ENCODE measurements at places on chromosomes 5 and 9. TPM values are rescaled to one million over a fixed set of nuclear protein-coding genes. Genes with fewer than 3 reads are reported as not detected.
A peak's percentile ranks its signal among the peaks of the same experiment; 100 is the strongest.

The NUTM2G gene
- total RNA-seq, result not detected

The UHRF2 gene
- 55.3 TPM for total RNA-seq

DNA sequence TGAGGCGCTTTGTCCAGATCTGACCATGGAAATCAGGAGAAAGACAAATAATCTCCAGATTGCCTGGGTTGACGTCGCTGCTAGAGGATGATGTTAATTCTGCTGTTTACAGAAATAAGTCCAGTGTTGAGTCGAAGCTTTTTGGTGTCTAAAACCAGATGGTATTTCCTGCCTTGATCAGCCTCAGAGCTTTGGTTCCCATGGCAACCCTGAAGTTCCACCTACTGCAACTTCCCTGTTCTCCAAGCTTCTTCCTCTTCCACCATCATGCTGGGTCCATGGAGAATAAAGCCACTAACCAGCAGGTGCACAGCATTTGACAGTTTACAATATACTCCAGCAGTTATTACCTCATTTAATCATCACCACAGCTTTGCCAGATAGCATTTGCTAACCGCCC lies 18.0 kb upstream of the GABBR2 start:
- DNase-seq, result peak; percentile 90

GRCh38 chr9:132087438-132088030 lies 7.9 kb upstream of the MED27 start:
- DNase-seq, result no peak

DNA sequence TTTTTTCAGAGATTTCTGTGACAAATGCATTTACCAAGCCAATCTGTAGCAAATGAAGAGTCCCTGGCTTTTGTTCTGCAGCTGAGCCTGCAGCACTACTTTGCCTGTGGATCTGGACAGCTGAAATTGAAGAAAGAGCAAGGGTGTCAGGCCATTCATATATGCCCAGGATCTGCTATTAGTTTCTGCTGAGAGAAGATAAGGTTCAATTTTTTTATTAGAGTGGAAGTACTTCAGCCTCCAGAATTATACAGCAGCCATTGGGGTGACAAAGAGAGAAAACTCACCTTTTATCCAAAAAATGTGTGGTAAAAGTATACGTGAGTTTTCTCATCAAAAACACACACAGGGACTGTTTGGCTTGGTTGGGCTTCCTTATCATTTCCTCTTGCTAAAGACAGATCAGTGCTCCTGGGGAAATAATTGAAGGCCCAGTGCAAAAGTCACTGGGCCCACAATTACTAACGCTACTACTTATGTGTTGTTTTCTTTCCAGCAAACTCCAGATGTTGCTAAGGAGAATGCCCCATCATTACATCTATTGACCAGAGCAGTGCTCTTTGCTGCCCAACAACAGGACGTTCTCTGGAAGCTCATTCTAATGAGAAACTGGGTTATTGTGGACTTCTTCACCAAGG lies 138.6 kb downstream of the CEMIP2 start:
- no peak for DNase-seq

GRCh38 chr9:124698265-124698664 lies 72.8 kb downstream of the NR6A1 start:
- DNase-seq, result peak; percentile 75

GRCh38 chr9:135023786-135024405 lies 63.6 kb upstream of the OLFM1 start:
- DNase-seq, result no peak

DNA sequence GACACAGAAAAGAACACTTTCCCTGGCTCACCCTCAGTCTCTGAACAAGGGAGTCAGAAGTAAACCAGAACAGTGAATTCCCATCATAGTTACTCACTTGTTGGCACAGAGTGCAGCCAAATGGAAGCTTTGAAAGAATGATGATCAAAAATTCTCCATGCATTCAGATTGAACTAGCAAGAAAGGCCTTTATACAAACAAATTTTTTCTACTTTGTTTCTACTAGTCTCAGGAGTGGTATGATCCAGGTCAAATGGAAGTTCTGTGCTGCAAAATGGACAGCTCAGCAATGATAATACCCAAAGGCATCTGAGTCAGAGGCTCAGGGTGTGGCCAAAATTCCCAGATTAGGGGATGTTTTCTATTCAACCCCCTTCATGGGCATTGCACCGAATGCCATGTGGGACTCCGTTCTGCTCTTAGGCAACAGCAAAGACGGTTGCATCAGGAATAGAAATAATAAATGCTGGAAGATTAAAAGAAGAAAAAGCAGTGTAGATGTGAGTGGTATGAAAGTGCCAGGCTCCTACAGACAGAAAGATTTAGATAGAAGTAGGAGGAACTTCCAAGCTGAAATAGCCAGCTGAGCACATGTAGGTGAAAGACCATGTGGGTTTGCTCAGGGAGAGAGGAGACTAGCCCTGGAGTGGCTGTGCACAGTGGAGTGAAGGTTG lies 24.0 kb upstream of the ASPN start:
- peak; percentile 95 for DNase-seq

The HAPLN1 gene
- total RNA-seq, result 0.56 TPM

DNA sequence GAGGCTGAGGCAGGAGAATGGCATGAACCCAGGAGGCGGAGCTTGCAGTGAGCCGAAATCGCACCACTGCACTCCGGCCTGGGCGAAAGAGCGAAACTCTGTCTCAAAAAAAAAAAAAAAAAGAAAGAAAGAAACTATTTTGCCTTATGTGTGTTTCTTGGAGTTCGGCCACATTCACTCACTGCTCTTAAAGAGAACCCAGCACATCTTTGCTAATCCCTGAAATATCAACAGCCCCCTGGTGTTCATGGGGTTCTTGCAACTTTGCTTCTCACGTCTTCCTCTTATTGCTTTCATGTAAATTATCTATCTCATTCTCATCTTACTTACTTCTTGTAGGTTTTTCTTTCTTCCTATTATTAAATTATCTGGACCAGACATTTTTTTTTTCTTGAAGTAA lies 126.3 kb upstream of the ASTN2 start:
- DNase-seq, result no peak

- DNase-seq, result peak; percentile 98
These were observed 164.2 kb downstream of the AUH start for GRCh38 chr9:91197232-91198181.

The EGFLAM gene
- 1.1 TPM for total RNA-seq

GRCh38 chr5:141805874-141806595 lies 72.2 kb downstream of the PCDH1 start:
- no peak for DNase-seq

The GBGT1 gene
- 1.8 TPM for total RNA-seq

The GRPEL2 gene
- total RNA-seq, result 30.3 TPM

DNA sequence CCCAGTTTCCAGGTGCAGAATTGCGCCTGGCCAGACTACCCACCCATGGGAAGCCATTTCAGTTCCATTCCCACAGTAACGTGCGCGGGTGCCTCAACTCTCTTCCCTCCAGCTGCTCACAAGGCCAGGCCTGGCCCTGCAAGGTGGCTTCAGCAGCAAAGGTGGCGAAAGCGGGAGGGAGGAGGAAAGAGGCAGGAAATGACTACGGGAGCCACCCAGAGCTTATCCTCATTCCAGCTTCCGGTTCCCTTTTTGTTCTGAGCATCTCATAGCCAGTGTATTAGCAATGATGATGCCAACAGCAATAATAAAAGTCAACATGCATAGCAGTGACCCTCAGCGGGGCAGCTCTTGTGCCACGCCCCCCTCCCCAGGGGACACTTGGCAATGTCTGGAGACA lies 101.5 kb upstream of the BOD1 start:
- DNase-seq, result no peak

The ANKRD31 gene
- total RNA-seq, result under 0.01 TPM

- no peak for DNase-seq
These were observed 25.6 kb downstream of the POLR1E start for GRCh38 chr9:37511016-37512010.

- DNase-seq, result no peak
These were observed 222.8 kb upstream of the PRDM9 start for GRCh38 chr5:23284656-23285055.

GRCh38 chr5:39426051-39426745 lies 1.4 kb upstream of the DAB2 start:
- DNase-seq, result no peak

The FOXD4L3 gene
- not detected for total RNA-seq

DNA sequence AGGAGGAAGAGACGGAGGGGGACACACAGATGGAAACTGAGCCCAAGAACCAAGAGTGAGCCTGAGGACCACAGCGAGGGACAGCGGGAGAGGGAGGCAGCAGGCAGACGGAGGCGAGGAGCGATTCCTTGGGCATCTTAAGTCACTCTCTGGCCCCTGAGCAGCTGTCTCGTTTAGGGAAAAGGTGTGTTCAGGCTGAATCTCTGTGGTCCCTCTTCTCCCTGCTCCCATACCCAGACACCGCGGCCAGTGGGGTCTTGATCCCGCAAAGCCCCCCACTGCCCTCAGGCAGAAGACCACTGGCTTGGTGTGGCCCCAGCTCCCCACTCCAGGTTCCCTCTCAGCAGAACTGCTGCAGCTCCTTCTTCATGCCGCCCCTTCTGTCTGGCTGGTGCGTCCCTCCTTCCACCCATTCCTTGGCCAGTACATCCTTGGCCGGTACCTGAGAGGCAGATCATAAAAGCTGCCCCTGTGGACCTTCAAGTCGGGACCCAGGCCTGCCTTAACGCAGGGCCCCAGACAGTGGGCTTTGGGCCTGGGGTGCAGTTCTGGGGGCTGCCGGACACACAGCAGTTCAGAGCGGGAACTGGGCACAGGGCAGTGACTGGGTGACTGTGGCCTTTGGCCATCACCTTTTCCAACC lies 5.8 kb upstream of the RALGDS start:
- DNase-seq, result no peak

The PCDHA5 gene
- not detected for total RNA-seq

- DNase-seq, result no peak
These were observed 81.8 kb downstream of the GADD45G start for GRCh38 chr9:89686621-89687020.

The FCN2 gene
- total RNA-seq, result not detected

- DNase-seq, result no peak
These were observed 49.0 kb downstream of the SGCD start for GRCh38 chr5:156375895-156376495.

The C6 gene
- under 0.01 TPM for total RNA-seq

DNA sequence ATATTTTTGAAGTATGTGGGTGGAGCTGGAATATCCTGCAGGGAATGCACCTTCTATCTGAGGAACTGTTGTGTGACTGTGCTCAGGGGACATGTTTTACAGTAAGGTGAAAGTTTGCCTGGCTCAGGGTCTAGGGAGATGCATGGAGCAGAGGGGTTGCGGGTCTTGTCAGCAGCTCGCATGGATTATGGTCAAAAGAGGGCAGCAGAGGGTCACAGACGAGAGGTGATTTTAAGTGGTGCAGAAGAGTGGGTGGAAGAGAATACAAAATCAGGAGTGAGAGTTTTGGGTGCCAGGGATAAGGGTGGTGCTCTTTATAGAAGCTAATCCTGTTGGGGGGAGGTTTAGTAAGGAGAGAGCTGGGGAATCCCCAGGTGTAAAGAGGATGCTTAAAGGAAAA lies 53.5 kb upstream of the GRIN3A start:
- no peak for DNase-seq

- DNase-seq, result no peak
These were observed 52.3 kb downstream of the PSD2 start for GRCh38 chr5:139847790-139848507.

DNA sequence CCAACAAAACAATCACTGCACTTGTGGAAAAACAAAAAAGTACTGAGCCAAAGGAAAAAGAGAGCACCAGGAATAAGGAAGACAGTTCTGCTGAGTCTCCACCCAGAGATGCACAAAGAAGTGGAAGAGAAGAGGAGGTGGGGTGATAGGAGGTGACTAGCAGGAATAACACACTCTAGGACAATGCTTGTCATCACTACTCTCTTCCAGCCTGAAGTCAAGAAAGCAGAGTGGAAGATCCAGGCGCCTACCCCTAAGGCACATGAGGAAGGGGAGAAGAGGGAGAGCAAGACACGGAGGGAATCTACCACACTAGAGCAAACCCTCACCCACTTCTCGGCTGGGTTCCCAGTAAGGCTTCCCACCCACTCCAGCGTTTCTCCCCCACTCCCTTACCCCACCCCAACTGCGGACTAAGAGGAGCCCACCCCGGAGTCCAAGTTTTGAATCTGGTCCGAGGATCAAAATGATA lies 1.7 kb downstream of the SLIT3 start:
- no peak for DNase-seq

DNA sequence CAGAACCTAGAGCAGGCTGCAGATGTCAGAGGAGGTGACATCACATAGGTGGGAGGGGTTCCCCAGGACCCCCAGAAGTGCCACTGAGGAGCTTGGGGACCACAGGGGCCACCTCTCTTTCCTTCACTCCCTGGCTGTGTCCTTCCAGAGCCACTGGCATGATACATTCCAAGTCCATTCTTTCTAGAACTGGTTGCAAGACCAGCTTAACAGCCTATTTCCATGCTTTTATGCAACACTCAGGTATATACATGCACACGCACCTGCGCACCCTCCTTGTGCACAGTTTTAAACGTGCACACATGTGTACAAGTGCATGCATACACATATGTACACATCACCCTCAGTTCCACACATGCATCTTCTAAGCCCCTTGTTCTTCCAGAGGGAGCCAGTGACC lies 39.7 kb downstream of the SLC6A7 start:
- no peak for DNase-seq

DNA sequence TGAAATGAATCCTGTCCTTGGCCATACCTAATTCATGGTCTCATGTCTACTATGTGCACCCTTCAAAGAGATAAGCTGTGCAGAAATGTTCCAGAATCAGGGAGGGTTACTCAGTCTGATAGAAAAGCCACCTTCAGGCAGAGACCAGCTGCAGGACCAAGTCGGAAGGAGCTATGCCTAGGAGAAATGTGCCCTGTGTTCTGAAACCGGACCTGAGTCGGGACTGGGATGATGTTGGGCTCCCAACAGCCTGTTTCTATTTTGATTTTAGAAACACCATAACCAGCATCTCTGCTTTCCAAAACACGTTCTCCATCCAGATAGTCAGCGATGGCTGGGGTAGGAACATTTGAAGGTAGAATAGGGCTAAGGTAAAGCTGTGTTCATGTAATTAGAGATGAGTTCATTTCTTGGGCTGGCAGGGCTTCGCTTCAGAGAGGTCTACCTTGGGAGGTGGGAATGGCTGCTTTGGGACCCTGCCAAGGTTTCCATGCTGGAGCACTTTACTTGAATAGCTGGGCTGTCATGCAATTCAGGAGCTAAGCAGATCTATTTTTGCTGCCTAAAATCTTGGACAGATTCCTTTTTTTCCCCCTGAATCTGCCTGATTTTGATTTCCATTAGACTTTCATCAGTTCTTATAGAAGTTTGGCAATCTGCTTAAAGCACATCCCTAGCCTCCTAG lies 2.8 kb downstream of the ADCY2 start:
- DNase-seq, result no peak

- no peak for DNase-seq
These were observed 126.7 kb downstream of the MED10 start for GRCh38 chr5:6251565-6252102.

- peak; percentile 68 for DNase-seq
These were observed 103.6 kb downstream of the TSSK1B start for GRCh38 chr5:113331209-113331551.

The BASP1 gene
- 70.5 TPM for total RNA-seq

The ZNF354B gene
- 5.0 TPM for total RNA-seq

- DNase-seq, result no peak
These were observed 219.2 kb downstream of the ENC1 start for GRCh38 chr5:74421377-74421776.
